ENCODE measurements at places on chromosomes 3 and 15. TPM values are rescaled to one million over a fixed set of nuclear protein-coding genes. Genes with fewer than 3 reads are reported as not detected.

Gene FOXL2
- total RNA-seq, result 1.1 TPM

Gene MEIS2
- 15.9 TPM for total RNA-seq

Gene CLSTN2
- total RNA-seq, result under 0.01 TPM

Gene GORASP1
- total RNA-seq, result 19.1 TPM

Gene LMAN1L
- total RNA-seq, result not detected

Gene POLQ
- total RNA-seq, result 1.0 TPM

Gene PIERCE2
- 1.4 TPM for total RNA-seq

Gene ITGB5
- 155 TPM for total RNA-seq
